ENCODE measurements at places on chromosomes 3 and 15. TPM values are rescaled to one million over a fixed set of nuclear protein-coding genes. Genes with fewer than 3 reads are reported as not detected.

DNA sequence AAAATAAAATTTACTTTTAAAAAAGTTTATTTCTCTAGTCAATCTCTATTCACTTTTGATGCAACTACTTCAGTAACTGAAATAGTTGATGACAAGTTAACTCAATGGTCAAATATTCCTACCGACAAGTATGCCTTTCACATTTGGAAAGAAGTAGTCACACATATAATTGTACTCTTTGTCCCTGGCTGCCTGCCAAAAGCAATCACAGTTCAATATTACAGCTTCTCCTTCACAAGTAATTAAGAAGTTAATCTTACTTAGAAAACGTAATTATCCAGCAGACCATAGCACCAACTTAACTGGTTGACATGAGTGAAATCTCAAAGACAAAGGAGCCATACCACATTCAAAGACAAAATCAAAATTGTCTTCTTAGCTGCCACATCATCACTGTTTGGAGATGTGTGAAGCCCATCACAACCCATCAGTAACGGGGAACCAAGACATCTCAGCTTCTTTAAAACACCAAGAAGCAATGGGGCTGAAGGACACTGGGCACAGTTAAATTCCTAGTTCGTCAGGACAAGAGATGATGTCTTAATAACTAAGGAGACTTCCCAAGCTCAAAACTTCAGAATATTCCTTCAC lies 86.1 kb downstream of the PLCH1 start:
- no peak for DNase-seq

DNA sequence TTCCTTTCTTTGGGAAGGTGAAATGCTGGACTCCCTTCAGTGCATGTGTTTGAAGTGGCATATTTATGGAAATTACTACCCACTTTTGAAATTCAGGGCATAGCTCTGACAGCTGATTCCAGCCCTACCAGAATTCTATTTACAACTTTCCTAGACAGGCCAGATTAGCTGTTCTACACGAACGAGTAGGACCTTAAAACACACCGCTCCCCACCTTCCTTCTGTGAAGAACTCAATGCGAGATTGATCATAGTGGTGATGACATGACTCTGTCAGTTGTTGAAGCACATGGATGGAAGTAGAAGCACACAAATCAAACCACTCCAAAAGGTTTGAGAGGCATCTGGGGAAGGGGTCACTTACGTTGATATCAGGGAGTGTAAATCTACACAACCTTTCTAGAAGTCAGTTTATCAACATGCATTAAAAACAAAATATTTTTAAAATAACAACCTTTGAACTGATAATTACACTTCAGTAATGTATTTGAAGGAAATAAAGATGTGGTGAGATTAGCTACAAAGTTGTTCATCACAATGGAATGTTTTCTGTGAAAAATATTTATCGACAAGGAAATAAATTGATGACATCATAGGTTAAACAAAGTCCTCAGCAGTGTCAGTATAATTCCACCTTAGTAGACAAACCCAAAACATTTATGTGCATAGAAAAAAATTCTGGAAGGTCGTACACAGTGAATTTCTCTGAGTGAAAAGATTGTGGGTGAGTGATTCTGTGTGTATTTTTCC lies 29.8 kb downstream of the RARB start:
- DNase-seq, result no peak

GRCh38 chr15:35107122-35107521 lies 22.0 kb upstream of the NANOGP8 start:
- no peak for DNase-seq

DNA sequence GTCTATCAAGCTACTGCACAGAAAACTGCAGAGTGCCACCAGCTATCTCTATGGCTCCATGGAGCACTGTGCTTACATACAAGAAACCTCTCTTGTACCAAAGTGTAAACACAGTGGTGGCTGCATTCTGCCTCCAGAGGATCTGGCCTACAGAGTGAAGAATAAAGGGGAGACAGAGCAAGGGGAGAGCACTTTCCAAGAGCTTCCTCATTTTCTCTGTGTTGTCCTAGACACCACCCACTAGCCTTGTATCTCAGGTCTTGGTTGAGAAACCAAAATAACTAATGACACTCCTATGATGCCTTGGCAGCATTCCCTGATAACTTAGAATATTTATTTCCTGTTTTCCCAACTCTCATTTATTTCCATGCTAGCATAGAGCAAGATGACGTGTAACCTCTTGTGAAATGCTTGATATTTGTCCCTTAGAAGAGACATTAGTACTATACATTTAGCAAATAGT lies 56.9 kb upstream of the PHLDB2 start:
- no peak for DNase-seq

DNA sequence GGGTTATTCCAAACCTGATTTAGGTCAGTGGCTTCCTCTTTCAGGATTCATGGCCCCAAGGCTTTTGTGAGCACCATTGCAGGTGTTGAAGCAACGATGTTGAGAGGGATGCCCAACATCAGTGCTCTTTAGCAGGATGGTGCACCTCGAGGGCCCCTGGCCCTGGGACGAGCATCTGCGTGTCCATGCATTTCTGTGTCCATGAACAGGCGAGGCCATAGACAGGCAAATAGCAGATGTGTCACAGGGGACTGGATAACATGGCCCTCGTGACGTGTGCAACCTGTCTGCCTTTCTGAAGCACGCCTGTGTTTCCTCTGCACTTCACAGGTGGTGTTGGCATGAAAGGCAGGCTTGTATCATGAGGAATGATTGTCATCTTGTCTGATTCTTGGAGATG lies 132.3 kb downstream of the SNRPN start:
- DNase-seq, result no peak

Gene ZIC1
- not detected for total RNA-seq

GRCh38 chr3:976006-976405 lies 116.8 kb upstream of the CNTN6 start:
- DNase-seq, result no peak

- no peak for DNase-seq
Measured at GRCh38 chr3:190558316-190558715, 44.4 kb downstream of the IL1RAP start.

DNA sequence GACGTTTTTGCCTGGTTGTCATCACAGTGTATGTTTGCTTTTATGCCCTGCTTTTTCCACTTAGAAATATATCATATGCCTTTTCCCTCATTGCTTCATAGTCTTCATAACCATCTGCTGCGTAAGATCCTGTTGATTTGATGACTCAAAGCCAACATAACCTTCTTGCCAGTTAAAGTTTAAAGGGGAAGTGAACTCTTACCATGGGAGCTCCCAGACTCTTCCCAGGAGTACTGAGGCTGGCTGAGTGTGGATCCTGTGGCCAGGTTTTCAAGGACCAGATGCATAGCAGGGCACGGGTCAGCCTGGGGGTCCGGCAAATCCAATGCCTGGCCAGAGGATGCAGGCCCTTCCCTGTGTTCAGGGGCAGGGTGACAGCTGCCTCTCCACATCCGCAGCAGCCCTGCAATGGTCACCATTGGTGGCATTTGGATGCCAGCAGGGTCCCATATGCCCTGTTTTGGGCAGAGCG lies 42.0 kb upstream of the SACM1L start:
- DNase-seq, result no peak

DNA sequence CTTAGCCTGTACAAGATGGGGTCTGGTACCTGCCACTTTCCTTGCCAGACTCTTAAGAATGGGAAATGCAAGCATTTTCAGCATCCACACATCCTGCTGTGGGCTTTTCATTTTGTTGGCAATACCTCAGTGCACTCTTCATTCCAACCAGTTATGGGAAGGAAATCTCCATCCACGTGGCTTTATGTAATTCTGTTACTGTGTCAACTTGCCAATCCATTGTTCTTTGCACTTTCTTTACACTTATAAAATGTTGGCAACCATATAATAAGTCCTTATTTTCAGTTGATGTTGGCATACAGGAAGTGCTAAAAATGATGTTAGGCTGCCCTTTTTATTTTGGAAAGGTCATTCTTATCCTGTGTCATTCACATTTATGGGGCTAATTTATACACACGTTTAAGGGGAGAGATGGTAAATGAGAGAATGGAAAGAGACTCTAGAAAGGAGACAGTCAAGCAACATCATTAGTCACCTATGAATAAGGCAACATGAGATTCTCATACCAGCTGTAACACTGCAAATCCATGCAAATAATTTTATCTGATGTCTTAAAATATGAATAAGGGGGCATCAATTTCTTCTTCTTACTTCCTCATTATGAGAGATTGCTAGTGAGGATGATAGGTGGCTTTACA lies 238.7 kb downstream of the CHST2 start:
- DNase-seq, result no peak

Gene TIGIT
- total RNA-seq, result 0.29 TPM

DNA sequence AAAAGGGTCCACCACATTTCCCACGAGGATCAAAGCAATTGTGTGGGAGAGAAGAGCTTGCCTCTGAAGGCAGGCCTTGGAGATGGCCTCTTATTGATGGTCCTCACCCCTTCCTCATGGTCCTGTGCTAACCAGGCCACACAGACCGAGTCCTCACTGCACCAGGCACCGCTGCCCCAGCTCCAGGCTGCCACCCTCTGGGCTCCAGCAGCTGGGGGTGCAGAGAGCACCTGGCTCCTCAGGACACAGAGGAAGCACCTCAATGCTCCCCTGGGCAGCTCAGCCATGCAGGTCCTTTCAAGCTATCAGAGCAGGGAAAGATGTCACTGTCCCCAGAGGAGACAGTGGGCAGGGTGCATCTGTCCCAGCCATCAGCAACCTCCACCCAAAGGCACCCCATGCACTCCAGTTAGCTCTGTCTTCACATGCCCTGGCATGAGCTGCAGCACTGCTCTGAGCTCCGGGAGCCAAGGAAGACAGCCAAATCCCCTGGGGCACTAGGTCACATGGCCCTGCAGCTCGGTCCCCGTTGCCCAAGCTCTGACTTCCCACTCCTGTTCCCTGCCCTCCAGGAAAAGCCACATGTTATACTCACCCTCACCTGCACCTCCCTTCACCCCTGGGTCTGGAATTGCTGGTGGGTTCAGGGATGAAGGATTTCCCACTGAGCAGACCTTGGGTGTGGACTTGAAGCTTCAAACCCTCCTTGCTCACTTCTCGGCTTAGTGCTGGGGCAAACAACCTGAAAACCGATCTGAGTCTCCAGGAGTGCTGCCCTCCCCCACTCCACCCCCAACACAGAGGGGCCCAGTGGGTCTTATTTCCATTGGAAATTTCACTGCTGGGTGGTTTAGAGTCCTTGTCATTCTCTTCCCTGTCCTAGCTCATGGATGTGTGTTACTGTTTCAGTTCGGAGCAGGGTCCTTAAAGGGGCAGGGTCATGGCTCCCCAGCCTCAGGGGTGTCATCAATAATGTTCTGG lies 32.6 kb downstream of the ALS2CL start:
- no peak for DNase-seq

Gene SV2B
- total RNA-seq, result 4.9 TPM

Gene LAMB2
- 411 TPM for total RNA-seq
